ENCODE measurements at places on chromosomes 1 and 21.

DNA sequence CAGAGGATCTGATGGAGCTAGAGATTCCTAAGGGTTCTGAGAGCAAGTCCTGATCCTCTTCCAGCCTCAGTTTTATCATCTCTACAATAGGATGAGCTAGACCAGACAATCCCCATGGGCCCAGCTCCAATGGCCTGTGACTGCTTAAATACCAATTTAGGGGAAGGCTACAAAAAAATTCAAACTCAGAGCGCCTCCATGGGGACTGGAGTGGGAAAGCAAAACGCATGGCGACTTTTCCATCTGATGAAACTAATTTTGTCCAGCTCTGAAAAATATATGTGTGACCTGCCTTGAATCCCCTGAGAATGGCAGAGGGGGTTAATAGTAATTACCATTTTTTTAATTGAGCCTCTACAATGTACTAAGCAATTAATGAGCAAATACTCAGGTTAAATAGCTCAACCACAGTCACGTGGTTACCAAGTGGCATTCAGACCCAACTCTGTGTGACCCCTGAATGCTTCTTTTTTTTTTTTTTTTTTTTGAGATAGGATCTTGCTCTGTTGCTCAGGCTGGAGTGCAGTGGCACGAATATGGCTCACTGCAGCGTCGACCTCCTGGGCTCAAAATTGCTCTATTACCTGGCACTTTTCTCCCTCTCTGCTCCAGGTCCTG lies 8.4 kb downstream of the EXTL1 start:
- DNase-seq = no peak

- DNase-seq = no peak
Measured at GRCh38 chr1:12754738-12755137, 8.7 kb downstream of the CFAP107 start.

DNA sequence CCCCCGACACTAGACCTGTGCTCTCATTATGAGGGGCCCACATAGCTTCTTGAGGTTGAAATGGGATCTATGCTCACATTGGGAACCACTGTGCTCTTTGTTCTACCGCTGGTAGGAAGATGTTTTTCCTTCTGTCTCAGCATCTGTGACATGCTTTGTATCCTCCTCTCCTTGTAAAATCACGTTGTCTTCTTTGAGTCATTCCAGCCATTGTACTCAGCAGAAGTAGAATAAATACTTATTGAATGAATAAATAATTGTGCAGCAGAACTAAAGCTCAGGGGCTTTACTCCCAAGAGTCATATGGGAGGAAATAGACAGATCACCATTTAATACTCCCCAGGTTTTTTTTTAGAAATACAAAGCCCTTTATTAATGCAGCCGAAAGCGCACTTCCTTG lies 66.3 kb upstream of the EDEM3 start:
- no peak for DNase-seq

DNA sequence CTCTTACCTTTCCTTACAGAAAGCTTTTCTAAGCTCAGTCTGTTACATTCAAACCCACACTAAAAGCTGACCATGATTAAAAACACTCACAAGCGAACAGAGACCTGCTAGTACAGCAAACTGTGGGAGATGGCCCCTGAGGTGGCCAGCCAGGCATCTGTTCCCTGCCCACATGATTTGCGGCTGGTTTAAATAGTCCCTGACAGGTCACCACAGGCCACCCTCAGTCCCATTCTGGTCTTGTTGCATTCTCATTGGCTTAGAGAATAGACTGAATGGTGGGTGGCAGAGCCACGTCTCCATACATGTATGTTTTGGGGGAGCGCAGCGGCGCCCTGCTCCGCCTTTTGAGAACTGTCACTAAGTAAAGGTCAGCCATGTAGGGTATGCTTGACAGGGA lies 2.3 kb upstream of the ACTA1 start:
- DNase-seq = no peak

GRCh38 chr1:100799548-100799947 lies 80.0 kb downstream of the VCAM1 start:
- no peak for DNase-seq

DNA sequence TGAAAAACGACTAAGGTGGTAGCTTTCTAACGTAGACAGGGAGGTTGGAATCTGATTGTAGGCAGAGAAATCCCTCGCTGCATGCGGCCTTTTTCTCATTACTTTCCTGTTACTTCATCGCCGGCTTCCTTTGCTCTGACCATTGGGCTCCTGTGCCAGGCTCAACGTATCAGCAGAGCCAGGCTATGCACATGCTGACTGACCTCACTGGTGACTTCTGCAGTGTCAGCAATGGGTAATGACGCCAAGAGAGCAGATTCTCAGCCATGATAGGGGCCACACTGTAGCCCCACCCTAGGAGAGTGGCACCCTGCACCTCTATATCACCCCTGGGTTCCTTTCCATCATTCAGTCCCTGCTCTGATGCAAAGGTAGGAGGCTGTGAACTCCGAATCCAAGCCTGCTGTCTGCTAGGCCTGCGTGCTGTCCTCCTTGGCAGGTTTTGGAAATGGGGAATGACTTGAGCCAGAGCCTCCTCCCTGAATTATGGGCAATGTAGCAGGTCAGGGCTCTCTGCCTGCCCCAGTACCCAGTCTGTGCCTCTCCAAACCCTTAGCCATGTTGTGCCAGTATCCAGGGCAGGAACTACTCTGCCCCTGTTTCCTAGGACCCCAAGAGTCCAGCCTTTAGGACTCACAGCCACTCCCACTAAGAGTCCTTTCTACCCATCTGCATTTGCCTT lies 11.4 kb downstream of the PPFIA4 start:
- no peak for DNase-seq

DNA sequence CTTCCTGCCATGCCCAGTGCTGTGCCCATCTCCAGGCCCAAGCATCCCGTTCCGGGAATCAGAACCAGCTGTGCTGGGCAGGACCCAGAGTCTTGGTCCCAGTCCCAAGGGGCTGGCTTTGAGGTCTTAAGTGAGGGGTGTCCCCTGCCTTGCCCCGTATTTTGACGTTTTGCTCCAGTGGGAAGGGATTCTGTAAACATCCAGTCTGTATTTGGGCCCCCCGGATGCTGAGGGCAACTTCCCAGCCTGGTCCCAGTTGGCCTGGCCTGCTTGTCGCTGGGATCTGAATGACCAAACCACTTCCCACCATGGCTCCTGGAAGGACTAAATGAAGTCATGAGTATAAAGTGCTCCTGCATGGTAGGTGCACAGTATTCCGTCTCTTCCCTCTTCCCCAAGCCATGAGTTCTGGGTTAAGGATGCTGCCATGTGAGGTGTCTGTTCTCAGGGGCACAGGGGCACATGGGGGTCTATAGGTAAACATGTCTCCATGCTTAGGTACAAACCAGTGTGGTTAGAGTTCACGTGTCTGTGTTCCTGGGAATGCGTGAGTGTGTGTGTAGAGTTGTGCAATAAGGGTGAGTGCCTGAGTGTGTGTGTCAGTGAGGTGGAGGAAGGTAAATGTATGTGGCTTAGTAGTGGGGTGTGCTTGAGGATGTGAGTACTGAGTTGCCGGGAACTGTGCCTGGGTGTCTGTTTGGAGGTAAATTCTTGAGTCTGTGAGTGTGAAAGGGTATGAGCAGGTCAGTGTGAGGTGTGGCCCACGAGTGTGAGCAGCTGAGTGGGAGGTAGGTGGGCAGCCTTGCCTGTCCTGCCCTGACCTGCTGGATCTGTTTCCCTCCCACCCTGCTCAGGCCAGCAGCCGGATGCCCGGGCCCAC lies 1.5 kb downstream of the B4GALT2 start:
- no peak for DNase-seq

DNA sequence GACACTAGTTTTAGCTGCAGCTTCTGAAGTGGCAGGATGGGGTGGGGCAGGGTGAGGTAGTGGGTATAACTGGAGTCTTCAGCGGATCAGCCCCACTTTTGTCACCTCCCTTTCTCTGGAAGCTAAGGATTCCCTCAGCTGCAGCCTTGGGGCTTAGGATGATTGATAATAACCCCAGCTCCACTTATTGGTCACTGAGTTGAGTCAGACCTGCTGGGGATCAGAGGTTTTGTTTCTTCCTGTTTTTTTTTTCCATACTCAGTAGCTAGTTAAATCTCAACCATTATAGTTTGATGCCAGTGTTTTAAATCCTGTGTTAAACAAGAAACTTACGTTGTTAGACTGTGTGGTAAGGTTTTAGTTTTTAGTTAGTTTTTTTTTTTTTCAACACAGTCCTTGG lies 57.2 kb downstream of the LAMC1 start:
- DNase-seq = peak; percentile 56

- DNase-seq = no peak
Measured at GRCh38 chr1:6805004-6805416, 19.8 kb downstream of the CAMTA1 start.

DNA sequence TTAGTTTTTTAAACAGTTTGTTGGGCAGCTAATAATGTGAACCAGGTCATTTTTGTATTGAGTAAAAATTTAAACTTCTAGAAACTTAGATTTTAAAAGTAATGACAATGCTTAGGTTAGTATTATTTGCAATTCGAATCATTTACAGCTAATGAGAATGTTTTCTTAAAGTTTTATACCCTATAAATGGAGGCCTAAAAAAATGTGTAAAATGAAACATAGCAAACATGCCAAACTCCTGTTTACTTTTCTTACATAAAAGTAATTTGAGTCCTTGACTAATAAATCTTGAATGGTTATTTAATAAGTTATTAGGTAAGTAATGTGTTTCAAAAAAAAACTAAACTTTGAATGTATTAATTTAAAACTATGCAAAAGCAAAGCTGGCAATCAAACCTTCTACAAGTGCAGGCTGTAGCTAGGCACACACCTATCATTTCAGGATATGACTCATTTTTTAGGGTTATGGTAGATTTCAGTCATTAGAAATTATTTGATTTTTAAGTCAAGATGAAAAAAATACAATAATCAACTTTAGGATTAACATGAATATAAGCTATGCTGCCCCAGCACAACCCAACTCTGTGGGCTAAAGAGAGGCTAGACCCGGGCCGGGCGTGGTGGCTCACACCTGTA lies 41.5 kb downstream of the CLSTN1 start:
- no peak for DNase-seq

- DNase-seq = no peak
Measured at GRCh38 chr1:174965362-174966007, 34.3 kb upstream of the CACYBP start.

GRCh38 chr21:44612669-44613229 lies 870 bp downstream of the KRTAP10-8 start:
- DNase-seq = no peak

GRCh38 chr1:149888247-149888998 lies 10.9 kb upstream of the BOLA1 start:
- peak; percentile 45 for DNase-seq

DNA sequence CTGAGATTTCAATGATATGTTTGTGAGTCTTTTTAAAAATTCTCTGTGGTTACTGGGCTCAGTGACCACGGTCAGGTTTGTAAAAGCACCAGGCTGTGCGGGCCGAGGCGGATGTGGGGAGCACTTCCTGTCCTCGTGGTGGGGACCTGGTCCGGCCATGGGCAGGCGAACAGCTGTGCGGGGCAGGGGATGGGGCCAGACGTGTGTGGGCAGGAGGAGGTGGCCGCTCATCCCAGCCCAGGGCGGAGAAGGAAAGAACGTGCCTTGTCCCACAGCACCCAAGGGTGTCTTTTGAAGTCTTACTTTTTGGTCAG lies 5.2 kb upstream of the OXCT2 start:
- no peak for DNase-seq

GRCh38 chr1:43199093-43199726 lies 27.1 kb downstream of the CFAP57 start:
- DNase-seq = no peak

GRCh38 chr1:2645143-2645542 lies 12.3 kb upstream of the MMEL1 start:
- no peak for DNase-seq

GRCh38 chr1:56992318-56993125 lies 26.7 kb upstream of the C8B start:
- no peak for DNase-seq

DNA sequence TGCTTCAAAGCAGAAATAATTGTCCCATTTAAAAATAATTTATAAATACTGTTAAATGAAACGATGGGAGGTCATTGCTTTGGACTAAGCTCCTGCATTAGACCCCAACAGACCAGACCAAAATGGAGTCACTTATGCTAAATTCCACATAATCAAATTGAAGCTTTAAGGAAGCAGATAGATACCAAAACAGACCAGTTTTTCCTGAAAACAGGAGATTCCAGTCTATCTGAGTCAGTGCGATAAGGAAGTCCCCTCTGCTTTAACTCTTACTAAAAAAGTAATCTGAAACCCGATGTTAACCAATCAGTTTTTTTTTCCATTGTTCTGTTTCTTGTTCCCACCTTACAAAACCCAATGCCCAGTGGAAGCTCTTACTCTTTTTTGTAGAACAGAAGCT lies 16.2 kb upstream of the DNASE2B start:
- no peak for DNase-seq

DNA sequence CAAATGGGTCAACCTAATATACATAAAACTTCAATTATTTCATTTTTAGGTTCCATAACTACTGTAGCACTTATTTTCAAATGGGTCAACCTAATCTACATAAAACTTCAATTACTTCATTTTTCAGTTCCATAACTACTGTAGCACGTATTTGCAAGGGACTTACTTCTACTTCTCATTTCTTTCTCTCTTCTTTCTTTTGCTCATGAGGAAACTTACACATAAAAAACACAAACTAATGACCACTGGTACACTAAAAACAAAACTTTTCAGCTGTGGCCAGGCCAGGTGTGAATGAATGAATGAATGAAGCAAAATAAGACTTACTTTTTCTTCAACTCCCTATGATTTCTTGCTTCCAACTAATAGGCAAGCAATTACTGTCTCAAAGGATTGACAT lies 11.7 kb downstream of the SYDE2 start:
- DNase-seq = no peak

GRCh38 chr1:186474208-186474607 lies 13.3 kb upstream of the PDC start:
- no peak for DNase-seq

DNA sequence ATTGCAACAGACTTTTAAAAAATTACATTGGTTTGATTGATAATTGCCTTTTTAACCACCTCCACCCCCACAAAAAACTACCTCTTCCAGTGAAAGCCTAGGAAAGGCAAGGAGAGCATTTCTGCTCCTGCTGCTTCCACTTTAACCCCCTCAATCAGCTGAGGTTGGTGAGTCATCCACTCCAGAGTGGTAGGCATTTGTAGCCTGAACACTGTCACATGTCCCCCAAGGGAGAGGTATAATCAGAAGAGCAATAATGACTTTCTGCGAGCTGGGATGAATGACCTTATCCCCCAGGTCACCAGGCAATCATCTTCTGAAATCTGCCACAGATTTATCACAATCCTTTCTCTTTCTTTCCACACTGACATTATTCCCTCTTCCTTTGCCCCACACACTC lies 126.6 kb upstream of the CAMK1G start:
- DNase-seq = no peak

Measured in H54 (cell line).